ENCODE measurements at places on chromosomes 12 and 14.

GRCh38 chr12:99453836-99454538, 193.6 kb upstream of the GARIN6 start:
- DNase-seq, result no peak

GRCh38 chr12:67515679-67516340, 132.7 kb upstream of the DYRK2 start:
- DNase-seq, result no peak

- DNase-seq, result no peak
Measured at GRCh38 chr14:73715707-73716106, 1.5 kb upstream of the PNMA1 start.

- DNase-seq, result peak; percentile 24
Measured at GRCh38 chr14:56555921-56556570, 23.6 kb upstream of the TMEM260 start.

DNA sequence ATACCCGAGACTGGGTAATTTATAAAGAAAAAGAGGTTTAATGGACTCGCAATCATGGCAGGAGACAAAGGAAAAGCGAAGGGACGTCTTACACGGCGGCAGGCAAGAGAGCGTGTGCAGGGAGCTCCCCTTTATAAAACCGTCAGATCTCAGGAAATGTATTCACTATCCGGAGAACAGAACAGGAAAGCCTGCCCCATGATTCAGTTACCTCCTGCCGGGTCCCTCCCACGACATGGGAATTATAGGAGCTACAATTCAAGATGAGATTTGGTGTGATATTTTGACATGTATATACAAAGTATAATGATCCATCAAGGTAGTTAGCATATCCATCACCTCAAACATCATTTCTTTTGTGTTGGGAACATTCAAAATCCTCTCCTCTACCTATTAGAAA, 2.3 kb upstream of the CDCA4 start:
- peak; percentile 56 for DNase-seq

GRCh38 chr12:2393016-2393415, 340.2 kb downstream of the CACNA1C start:
- no peak for DNase-seq

GRCh38 chr14:70722418-70722817, 80.7 kb downstream of the TTC9 start:
- no peak for DNase-seq

- DNase-seq, result no peak
Measured at GRCh38 chr12:40101747-40102146, 4.1 kb downstream of the SLC2A13 start.

- DNase-seq, result no peak
Measured at GRCh38 chr12:104583301-104583700, 126.6 kb downstream of the CHST11 start.

DNA sequence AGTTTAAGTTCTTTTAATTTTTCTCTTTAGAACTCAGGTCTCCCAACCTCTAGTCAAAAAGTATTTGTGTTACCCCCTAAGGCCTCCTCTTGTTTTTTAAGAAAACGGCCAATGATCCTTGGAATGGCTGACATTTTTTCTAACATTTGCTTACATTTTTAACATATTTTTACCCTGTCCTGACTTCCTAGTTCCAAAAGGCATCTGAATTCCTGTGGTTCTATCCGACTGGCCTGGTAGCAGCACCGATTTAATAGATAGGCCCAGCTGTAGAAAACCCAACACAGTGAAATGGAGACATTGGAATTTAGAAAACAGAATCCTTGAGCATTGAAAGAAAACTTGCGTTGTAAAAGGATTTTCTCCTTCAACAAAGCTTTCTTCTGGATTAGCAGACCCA, 134.7 kb upstream of the GSC start:
- DNase-seq, result no peak

GRCh38 chr14:91249841-91250616, 5.5 kb upstream of the GPR68 start:
- no peak for DNase-seq

DNA sequence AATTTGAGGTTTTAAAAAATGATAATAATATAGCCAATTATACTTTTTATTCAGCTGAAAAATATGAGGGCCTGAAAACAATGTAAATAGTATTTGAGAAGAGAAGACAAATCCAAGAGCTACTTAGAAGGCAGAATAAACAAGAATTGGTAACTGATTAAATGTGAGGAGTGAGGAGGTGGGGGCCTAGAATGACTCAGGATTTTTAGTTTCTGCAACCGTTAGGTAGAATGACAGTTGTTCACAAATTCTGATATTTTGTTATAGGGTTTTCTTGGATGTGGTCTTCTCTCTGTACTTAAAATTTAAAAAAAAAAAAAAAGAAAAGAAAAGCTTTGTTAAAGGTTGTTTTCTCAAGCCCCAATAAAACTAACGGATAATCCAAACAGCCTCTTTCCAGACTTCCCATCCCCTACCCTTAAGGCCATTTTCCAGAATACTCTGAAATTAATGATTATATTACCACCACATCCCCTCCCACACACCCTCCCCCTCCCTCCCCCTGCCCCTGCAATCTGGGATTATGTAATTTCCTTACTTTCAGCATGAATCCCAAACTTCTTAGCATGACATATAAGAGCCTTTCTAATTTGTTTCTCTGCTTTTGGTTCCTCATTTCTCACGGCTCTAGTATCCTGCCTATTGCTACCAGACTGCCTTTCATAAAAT, 50.4 kb downstream of the LRP6 start:
- no peak for DNase-seq

- no peak for DNase-seq
Measured at GRCh38 chr12:38417101-38417500, 100.5 kb downstream of the ALG10B start.

GRCh38 chr14:95307402-95308041, 12.2 kb downstream of the CLMN start:
- DNase-seq, result no peak

DNA sequence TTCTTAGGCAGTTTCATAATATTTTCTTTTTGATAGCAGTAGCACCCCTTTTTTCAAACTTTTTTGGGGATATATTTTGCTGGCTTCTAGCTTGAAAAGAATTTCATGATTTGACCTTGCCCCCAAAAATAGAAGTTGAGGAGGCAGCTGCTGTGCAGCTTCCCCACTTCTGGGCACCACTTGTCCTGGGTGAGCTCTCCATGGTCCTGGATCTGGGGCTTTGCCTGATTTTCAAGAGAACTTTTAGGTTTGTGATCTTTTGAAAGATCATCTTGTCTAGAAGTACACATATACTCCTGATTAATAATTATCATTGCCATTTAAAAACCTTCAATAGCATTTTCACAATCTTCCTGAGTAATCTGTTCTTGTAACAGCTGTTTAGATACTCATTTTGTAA, 271.6 kb downstream of the NPAS3 start:
- DNase-seq, result no peak

DNA sequence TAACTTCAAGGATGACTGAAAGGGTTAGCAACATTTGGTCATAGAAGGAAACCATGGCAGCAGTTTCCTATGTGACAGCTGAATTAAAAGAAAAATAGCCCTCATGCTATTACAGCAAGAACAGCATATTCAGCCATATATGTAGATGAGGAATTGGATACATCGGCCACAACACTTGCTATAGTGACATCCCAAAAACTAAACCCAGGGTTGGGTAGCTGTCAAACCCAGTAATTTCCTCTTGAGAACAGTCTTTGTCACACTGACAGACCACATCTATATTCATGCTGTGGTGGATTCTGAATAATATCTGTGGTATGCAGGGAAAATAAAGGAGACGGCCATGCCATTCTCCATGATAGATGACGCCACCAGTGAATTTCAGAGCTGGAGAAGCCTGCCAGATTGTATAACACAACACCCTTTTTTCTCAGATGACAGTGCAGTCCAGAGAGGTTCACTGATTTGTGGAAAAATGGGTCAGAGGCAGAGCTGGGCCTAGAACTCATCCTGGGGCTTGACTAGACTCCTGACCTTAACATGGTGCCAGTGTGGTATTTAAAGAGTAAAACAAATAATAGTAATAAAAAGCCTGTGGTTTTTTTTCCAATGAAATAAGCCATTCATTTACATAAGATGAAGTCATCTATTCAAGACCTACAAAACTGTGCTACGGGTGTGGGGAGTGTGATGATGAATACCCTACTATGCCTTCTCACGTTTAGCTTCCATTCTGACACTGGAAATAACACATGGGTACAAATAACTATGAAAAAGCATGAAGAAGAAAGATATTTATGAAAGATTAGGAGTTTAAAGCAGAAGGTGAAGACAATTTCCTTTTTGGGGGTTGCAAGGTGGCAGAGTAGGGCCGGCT, 32.3 kb downstream of the EFCAB11 start:
- DNase-seq, result no peak

- no peak for DNase-seq
Measured at GRCh38 chr14:22024137-22024536, 350.5 kb upstream of the OR4E1 start.

DNA sequence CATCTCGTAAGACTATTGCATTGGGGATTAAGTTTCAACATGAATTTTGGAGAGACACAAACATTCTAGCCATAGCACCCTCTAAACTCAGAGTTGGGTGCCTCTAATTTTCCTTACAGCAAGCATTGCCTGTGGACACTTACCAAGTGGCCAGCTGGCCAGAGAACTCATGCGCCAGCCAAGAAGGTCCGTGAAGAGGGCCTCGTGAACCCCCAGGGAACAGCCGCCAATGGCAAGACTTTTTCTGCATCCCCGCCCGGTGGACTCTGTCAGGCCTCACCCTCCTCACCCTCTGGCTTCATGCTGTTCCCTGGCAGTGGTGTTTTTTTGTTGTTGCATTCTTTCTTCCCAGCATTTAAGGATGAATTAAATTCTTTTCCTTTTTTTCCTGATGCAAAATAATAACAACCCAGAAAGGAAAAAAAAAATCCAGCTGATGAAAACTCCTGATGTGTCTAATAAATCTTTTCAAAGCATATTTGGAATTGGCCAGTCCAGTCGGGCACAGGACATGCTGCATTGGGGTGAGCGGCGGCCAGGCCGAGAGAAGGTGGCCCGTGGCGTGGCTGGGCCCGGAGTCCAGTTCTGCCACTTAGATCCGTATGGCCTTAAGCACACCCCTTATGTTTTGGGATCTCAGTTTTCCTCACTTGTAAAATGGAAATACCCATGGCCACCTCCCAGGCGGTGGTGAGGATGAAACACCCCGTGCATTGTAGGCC, 191.9 kb upstream of the DIO3 start:
- DNase-seq, result no peak

- DNase-seq, result no peak
Measured at GRCh38 chr12:24904871-24905270, 44.0 kb downstream of the BCAT1 start.

GRCh38 chr14:85122690-85123089, 407.3 kb upstream of the FLRT2 start:
- DNase-seq, result no peak

- DNase-seq, result no peak
Measured at GRCh38 chr14:64703395-64704142, 655 bp upstream of the PLEKHG3 start.

- DNase-seq, result no peak
Measured at GRCh38 chr14:63383776-63384367, 65.1 kb upstream of the GPHB5 start.

GRCh38 chr12:111224186-111225066, 144.5 kb downstream of the PHETA1 start:
- DNase-seq, result no peak

GRCh38 chr14:34461334-34462131, 507 bp downstream of the SPTSSA start:
- no peak for DNase-seq

DNA sequence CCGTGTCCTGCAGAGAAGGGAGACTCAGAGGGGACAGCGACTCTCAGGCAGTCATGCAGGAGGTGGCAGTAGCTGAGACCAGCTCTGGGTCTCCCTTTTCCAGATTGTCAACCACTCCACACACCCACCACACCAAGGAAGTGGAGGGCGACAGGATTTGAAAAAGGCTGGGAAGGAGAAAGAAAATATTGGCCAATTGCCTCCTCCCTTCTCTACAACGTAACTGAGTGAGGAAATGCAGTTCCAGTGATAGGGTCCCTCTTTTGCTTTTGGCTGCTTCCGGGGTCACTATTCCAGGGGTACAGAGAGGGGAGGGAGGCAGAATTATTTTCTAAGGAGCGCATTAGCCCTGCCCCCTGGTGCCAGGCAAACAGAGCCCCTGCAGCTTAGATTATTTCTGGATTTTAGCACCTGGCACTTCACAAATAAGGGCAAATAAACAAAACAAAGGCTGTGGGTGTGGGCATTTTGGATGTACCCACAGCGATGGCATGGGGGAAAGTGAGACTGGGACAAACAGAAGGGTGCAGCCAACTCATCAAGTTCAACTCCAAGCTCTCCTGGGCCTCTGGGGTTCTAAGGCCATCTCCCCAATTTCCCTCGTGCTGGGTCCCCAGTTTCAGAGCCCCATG, 20.4 kb downstream of the ASB2 start:
- no peak for DNase-seq

DNA sequence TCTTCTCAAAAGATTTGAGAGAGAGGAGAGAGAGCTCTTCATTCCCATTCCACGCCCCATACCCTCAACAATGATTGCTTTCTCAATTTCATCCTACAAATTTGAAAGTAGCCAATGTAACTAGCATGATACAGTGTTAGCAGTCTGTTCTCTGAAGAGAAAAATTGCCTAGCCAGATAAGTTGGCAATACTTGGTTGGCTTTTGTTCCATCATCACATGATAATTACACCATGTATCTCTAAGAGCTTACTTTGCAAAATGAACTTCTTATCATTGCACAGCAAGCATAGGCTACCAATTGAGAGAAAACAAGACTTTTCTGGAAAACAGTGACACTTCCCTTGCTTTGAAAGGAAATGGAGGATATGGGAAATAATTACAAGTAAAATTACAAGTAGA, 68.9 kb downstream of the FSCB start:
- no peak for DNase-seq

DNA sequence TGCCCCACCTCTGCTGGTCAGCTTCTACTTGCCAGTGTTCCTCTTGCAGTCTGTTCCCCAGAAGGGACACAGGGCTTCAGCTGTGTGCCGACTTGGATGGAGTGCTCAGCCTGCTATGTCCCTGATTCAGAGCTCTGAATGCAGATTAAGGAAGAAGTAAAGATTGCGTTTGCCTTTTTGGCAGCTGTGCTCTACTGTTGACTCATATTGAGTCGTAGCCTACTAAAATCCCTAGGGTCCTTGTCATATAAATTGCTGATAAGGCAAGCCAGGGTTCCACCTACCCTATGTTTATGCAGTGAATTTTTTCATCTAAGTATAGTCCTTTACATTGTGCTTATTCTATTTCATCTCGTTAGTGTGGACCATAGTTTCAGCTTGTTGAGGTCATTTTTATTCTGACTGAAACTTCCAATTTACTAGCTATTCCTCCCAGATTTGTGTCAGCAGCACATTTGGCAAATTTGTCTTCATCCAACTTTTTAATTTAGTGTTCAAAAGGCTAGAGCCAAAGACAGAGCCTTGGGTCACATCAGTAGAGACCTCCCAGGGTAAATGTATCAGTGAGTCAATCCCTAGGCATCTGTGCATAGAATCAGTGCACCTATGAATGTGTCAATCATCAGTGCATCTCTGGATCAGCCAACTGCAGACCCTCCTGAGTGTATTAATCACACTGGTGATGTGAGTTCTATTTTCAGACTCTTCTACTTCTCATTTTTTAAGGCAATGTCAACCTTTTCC, 31.9 kb downstream of the CACNA1C start:
- DNase-seq, result no peak

- DNase-seq, result no peak
Measured at GRCh38 chr14:34596891-34597290, 33.1 kb downstream of the SNX6 start.

All from Panc1 (cell line).